ENCODE measurements at places on chromosomes 12 and 14. TPM values are rescaled to one million over a fixed set of nuclear protein-coding genes. Genes with fewer than 3 reads are reported as not detected.

TSPAN19 gene
- not detected for total RNA-seq

CD69 gene
- not detected for total RNA-seq

PLEKHG3 gene
- 7.3 TPM for total RNA-seq

MMP17 gene
- total RNA-seq: 38.7 TPM

MIP gene
- total RNA-seq: 0.41 TPM

MIPOL1 gene
- 33.8 TPM for total RNA-seq

SIX4 gene
- total RNA-seq: 0.41 TPM

SAMD4A gene
- total RNA-seq: 8.2 TPM

Measured in frontal cortex (tissue), 4 donors.